Dermis blood vessel endothelial cell (primary cell): ENCODE measurements at places on chromosomes 7 and 10. TPM values are rescaled to one million over a fixed set of nuclear protein-coding genes. Genes with fewer than 3 reads are reported as not detected.

Gene PHKG1
- total RNA-seq: 0.34 and 0.60 TPM in 2 replicates

GRCh38 chr10:17257466-17258321 is 29.7 kb downstream of the VIM start:
- DNase-seq: peak; percentile 90

GRCh38 chr10:33071857-33072256 is 113.8 kb upstream of the ITGB1 start:
- no peak for DNase-seq

DNA sequence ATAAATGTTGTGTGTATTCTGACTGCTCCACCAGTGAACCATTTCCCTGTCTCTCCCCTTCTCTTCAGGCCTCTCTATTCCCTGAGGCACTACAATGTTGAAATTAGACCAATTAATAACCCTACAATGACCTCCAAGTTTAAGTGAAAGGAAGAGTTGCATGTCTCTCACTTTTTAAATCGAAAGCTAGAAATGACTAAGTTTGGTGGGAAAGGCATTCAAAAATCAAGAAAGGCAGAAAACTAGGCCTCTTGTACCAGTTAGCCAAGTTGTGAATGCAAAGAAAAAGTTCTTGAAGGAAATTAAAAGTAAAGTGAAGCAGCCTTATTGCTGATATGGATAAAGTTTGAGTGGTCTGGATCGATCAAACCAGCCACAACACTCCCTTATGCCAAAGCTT is 198.3 kb upstream of the YAE1 start:
- no peak for DNase-seq

Gene ZPBP
- total RNA-seq: not detected in 2 replicates

GRCh38 chr7:73976761-73977618 is 51.0 kb upstream of the ELN start:
- no peak for DNase-seq

DNA sequence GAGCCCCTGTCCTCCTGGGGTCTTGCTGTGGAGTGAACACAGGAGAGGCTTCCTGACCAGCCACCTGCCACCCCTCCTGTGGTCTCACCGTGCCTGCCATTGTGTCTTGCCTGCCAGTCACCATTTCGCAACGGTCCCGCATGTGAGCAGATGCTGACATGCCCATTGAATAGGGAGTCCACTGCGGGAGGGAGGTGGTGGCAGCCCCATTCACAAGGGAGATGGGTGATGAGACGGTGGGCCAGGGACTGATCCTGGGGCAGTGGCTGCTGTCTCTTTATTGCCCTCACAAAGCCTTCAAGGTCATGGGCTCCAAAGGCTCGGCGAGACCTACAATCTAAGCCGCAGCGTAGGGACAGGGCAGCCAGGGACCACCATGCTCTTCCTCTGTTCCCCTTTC is 76.0 kb upstream of the NPTX2 start:
- DNase-seq: no peak
